ENCODE measurements at places on chromosomes 4 and X. TPM values are rescaled to one million over a fixed set of nuclear protein-coding genes. Genes with fewer than 3 reads are reported as not detected.

PLAC8 gene
- total RNA-seq = 12.6 TPM

GRCh38 chrX:16212024-16212423 is 44.7 kb downstream of the MAGEB17 start:
- H3K27ac ChIP-seq = no peak overlapping the region
- no peak for DNase-seq
- no peaks in the 10 kb centered on the region for H3K36me3 ChIP-seq
- H3K4me1 ChIP-seq = no peaks in the 10 kb centered on the region
- H3K4me3 ChIP-seq = no peak overlapping the region

GRCh38 chr4:81621490-81621889 is 149.8 kb upstream of the RASGEF1B start:
- no peak overlapping the region for H3K4me3 ChIP-seq
- no peaks in the 10 kb centered on the region for H3K36me3 ChIP-seq

DNA sequence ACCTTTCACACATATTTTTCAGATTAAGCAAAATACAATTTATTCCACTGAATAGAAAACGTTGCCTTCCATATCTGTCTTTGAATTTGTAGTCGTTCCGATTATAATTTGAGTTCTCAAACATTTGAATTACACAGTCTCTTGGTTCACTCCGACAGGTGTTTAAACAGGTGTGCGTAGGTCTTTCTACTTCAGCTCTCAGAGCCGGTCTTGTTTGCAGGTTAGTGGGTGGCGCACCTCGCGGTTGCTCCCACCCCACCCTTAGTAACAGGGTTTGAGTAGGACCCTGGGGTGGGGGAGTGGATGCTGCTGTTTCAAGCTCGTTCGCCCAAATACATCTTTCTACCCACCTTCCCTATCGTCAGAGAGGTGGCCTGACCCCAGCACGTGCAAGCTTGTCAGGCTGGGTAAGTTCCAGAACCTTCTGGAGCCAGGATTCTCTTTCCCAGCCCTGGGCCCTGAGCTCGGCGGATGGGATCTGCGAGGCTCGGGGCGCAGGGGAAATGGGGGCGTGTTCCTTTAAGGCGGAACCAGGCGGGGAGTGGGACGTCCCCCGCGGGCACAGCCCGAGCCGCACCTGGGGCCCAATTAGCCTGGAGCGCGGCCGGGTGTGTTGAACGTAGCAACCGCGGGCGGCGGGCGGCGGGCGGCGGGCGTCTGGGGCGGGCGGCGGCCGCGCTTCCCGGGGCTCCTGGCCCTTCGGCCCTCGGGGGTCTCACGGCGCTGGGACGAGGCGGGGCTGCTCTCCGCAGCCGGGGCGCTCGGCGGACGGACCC is at the start of gene FAM149A:
Gene FAM149A (plus strand): TSS at position 591 of the 776 bp plus-strand sequence.
- DNase-seq = peak; percentile 80
- no peaks in the 10 kb centered on the region for H3K27me3 ChIP-seq
- H3K27ac ChIP-seq = peak within 1 kb of the TSS; percentile 4
- peak within 1 kb of the TSS; percentile 58 for H3K4me3 ChIP-seq

Measured in right lobe of liver (tissue), 6 donors.